ENCODE measurements at places on chromosomes 11 and 22.

DNA sequence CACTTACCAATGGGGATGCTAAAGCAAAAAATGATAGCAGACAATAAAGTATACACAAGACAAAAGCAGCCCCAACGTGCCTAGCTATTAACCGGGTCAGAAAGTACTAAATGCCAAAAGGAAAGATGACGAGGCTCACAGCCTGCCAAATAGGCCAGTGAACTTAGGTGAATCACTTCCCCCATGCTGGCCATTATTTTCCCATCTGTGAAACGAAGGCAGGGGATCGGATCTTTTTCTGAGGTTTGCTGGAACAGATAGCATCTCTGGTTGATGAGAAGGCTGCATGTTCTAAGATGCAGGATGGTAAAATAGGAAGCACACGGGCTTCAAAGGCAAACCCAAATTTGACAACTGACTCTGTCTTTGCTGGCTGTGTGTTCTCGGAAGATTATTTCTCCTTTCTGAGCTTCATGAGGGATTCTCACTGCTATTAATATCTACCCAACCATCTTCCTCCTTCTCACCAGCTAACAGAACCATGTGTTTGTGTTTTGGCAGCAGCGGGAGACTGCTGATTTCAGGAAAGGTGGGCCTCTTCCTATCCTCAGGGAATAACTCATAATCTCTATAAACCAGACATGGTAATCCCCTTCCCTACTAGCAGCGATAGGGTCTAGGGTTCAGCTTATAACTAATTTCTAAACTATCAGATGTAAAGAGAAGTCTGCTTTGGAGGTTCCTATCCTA lies 390.7 kb downstream of the LARGE1 start:
- DNase-seq: no peak

GRCh38 chr11:70066136-70066520 lies 12.0 kb upstream of the ANO1 start:
- DNase-seq: no peak

GRCh38 chr11:62574363-62575071 lies 826 bp upstream of the EEF1G start:
- DNase-seq: no peak

DNA sequence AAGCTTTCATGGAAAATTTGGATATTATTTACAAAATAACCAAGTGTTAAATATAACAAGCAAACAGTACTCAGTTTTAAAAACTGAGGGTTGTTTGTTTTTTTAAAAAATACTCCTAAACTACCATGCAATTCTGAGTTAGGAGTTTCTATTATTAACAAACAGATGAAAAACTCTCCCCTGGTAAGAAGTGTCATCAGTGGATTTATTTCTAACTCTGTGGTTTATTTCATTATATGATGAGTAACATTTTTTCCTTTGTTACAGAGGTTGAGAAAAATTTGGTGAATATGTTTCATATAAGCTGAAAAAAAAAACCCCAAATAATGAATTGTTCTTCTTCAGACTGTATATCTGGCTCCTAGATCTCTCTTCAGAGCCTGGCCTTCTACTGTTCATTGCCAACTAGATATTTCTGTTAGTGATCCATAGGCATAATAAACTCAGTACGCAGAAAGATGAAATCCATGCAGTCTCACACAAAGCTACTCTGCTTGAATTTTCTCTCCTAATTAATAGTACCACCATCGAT lies 29.4 kb upstream of the PDE3B start:
- DNase-seq: no peak

DNA sequence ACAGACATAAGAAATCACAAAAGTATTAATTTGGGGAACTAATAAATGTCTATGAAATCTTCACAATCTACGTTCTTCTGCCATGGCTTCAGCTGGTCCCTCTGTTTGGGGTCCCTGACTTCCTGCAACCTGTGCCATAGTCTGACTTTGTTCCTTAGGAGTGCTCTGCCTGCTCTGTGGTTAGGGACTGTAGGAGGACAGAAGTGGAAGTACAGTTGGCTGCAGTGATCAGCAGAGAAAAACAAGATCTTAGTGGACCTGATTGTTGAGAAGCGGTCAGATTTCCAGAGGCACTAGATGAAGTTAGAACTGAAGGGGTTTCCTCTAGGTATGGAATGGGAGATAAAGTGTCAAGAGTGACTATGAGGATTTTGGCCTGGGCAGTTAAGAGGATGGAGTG lies 80.6 kb downstream of the PPP6R3 start:
- DNase-seq: no peak

GRCh38 chr11:131463649-131464425 lies 93.4 kb downstream of the NTM start:
- DNase-seq: no peak

DNA sequence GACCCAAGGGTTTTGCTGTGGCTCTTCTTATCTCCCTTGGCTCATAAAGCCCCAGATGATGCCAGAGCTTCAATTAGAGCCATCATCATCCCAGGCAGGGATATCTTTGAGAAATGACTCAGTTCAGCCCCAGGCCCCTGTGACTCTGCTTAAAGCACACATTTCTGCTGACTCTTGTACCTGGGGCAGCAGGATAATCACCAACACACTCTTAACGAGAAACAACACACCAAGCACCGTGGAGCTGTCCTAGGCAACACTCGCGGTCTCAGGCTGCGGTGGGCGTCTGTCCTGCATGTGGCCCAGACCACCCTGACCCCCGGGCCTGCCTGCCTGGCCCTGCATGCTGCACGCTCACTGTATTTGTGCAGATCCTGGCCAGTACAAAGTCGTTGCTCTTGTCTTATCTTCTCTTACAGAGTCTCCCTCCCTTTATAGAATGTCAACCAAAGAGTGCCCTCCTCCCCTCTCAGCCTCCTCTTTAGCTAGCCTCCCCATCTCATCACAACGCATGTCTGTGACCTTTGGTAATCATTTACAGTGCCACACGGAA lies 114.2 kb upstream of the PARVA start:
- no peak for DNase-seq

DNA sequence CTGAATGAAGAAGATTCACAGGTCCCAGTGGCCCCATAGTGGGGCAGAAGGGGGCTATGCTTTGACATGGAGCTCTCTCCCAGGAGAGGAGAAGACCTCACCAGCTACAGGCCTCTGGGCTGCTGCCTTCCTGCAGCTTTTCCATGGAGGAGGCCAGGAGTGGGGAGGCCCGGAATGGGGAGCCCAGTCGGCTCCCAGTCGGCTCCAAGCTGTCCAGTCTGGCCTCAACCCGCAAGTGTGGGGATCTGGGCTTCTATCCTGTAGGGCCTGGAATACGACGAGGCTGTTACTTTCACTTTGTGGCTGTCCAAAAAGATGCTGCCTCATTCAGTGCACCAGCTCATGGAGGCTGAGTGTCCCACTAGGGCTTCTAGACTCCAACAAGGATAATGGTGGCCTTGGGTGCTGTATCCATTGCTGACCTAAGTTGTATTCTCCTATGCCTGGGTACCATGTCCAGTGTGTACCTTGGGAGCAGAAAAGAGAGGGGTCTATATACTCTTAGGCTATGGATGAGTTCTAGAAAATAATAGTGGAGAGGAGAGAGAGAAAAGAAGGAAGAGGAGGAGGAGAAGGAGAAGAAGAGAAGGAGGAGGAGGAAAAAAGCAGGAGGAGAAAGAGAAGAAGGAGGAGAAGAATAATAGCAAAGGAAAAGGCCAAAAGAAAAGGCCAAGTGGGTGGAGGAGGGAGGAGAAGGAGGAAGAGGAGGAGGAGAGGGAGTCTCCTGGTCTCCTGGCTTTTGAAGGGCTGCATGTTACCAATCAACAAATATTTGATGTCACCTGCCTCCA lies 1.1 kb downstream of the MYO18B start:
- DNase-seq: no peak

- DNase-seq: no peak
Observed at GRCh38 chr11:118648291-118648690, 31.2 kb downstream of the TREH start.

DNA sequence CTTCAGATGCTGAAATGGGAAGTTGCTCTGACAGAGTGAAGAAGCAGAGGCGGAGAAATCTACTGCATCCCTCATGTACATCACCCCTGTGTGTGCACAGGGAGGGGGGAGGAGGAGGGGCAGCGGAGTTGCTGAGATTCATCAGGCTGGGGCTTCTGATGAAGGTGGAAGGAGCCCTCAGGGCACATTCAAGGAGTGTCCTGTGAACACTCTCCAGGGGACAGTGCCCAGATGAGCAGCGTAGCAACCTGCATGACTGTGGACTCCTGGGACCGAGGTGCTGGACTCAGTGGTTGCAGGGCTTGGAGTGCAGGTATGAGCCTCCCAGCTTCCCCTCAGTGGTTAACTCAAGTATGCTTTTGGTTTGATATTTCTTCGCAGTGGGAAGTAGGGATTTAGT lies 257.8 kb upstream of the B3GAT1 start:
- no peak for DNase-seq

DNA sequence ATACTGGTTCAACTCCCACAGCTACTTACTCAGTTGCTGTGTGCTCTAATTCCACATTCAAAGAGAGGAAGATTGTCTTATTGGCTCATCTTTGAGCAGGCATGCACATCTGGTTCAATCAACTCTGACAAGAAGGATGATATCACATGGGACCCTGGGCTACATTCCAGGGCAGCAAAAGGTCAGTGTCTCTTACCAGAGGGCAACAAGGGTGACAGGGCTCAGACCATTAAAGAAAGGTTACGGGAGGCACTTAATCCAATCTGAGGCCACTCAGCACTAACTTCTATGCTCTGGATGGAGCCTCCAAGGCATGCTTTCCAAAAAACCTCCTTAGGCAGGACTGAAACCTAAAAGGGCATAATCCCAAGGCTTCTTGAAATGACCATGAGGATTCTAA lies 549.4 kb upstream of the API5 start:
- DNase-seq: no peak

- DNase-seq: no peak
Observed at GRCh38 chr11:108093128-108093904, 28.1 kb upstream of the ACAT1 start.

DNA sequence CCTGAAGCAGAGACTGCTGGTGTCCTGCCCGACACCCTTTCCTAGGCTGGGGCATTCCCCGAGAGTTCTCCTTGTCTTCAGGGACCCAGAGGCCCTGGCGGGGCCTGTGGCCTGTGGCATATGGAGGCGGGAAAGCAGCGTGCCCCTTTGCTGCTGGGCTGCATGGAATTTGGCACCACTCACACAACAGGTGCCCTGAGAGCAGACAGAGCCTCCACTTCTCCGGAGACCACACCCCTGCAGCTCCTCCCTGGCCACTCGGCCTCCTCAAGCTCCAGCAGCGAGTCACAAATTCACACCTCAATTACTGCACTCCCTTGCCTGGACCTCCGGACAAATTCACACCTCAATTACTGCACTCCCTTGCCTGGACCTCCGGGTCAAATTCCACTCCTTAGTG lies 1375.2 kb downstream of the TBC1D22A start:
- DNase-seq: no peak

- no peak for DNase-seq
Observed at GRCh38 chr11:64850979-64851567, 6.6 kb upstream of the CDC42BPG start.

- DNase-seq: no peak
Observed at GRCh38 chr11:73286240-73286810, 14.2 kb downstream of the P2RY6 start.

DNA sequence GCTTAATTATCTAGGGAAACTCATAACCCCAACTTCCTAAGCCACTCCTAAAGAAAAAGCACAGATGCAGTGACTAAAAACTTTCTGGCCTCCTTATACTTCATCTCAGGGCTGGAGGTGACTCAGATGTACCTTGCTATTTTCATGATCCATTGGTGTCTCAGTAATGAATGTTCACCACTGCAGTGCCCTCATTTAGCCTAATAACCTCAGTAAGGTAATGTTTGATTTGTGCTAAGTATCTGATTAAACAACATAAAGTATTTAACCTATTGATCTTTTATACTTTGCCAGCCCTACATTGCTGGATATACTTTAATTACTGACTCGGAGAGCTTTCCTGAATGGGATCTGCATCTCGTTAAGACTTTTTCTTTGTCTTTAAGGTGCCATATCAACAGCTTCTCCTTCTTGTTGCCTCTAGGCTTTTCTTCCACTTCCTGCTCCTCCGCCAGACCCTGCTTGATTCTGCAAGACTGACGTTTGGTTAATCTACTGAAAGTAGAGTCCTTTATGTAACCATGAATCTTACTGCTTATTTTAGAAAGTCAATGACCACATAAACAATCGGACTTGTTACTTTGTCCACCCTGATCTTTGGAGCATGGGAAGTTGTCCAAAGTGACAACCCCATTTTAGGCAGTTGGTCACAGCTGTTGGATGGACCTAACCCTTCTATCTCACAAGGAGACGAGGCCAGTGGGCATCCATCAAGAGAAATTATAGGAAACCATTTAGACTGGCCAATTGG lies 303.0 kb downstream of the ST3GAL4 start:
- no peak for DNase-seq

- no peak for DNase-seq
Observed at GRCh38 chr22:45460288-45461109, 42.2 kb upstream of the FBLN1 start.

DNA sequence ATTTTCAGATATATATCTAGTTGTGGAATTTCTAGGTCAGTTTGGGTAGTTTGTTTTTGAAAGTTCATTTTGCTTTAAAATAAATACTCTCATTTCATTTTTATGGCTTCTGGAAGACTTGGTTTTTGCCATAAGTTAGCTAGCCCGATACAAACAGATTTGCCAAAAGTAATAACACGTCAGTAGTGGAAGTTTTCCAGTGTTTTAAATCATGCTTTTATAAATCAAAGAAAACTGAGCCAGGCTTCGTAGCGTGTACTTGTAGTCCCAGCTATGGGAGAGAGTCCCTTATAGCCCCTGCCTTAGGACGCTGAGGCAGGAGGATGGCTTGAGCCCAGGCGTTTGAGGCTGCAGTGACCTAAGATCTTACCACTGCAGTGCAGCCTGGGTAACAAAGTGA lies 21.7 kb upstream of the MICALL1 start:
- DNase-seq: no peak

DNA sequence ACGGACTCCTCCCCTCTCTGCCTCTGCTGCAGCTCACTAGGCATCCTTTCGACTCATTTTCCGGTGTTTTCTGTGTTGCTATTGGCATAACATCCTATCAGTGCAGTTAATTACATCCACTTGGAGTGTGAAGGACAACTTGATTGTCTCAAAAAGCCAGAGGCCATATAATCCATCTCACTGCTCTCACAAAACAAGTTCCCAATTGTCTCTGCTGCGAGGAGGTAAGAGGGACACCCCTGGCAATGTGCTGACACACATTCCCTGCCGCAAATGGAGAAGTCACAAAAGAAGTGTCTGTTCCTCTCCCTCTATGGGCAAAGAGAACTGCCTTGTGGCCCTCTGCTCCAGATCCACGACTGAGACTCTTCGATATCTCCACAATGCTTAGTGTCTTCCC lies 618.4 kb downstream of the OPCML start:
- no peak for DNase-seq

DNA sequence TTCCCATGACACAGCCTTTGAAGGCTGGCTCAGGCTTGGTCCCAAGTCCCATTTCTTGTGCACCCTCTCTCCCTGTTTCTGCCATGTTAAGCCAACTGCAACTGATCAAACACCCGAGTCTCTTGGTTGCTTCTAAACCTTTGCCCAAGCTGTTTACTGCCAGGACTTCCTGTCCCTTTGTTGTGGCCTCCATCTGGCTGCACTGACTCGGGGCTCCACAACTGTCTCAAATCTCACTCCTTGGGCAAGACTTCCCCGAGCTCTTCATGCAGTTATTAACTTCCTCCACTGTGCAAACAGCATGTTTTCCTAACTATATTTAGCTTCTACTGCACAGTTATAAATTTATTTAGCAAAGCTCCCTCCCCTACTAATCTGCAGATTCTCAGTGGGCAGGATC lies 4.3 kb downstream of the VPREB1 start:
- DNase-seq: no peak

GRCh38 chr22:40056559-40056958 lies 61.8 kb downstream of the FAM83F start:
- no peak for DNase-seq
